Stimulated activated CD4-positive, alpha-beta T cell treated with anti-CD3 and anti-CD28 coated beads, Interleukin-1b, Interleukin-23, amount 100 ng/mL, for 24 hours (primary cell): ENCODE measurements at places on chromosomes 2 and 18.

GRCh38 chr2:211049321-211050018 is 493.1 kb downstream of the CPS1 start:
- no peak for DNase-seq

DNA sequence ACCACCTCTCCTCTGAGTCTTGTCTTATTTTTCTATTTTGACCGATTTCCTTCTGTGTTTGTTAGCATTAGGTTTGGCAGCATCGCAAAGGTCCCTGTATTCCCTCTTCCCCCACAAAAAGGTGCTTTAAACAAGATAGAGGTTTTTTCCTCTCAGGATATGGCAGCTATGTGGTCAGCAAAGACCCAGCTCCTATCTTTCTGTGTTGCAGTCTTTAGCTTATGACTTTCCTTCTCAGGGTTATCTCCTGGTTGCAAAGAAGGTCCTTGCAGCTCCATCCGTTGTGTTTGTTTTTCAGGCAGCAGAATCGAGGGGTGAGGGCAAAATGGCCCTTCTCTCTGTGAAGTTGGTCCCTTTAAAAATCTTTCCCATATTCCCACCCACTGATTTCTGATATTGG is 38.4 kb downstream of the GALNT1 start:
- DNase-seq: no peak

- DNase-seq: no peak
Observed at GRCh38 chr2:145919477-145919876, 1399.6 kb upstream of the ZEB2 start.

DNA sequence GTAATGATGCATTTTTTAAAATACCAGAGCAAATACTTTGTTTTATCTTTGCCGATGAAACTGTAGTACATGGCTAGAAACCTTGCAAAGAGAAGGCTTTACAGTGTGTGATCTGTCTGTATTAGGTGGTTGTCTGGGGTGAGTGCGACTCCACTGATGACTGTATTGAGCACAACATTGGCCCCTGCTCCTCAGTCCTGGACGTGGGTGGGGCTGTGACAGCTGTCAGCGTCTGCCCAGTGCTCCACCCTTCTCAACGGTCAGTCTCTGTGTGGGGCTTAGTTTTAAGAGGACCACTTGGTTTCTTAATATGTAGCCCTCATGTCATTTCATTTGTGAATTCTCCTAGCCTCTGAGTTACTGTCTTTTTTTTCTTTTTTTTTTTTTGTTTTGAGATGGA is 17.4 kb upstream of the MOCOS start:
- no peak for DNase-seq

- no peak for DNase-seq
Observed at GRCh38 chr2:46383113-46383395, 85.8 kb downstream of the EPAS1 start.

GRCh38 chr2:223542501-223542900 is 59.7 kb downstream of the SCG2 start:
- no peak for DNase-seq

- DNase-seq: no peak
Observed at GRCh38 chr2:233064530-233065199, 4.5 kb downstream of the INPP5D start.
